PC-3 (cell line): ENCODE measurements at places on chromosomes 11 and 22. TPM values are rescaled to one million over a fixed set of nuclear protein-coding genes. Genes with fewer than 3 reads are reported as not detected.

- no peaks in the 10 kb centered on the region for H3K4me1 ChIP-seq
- H3K36me3 ChIP-seq, result no peaks in the 10 kb centered on the region
- no peak overlapping the region for H3K4me3 ChIP-seq
Observed at GRCh38 chr11:8706673-8707432, 24.3 kb downstream of the RPL27A start.

DNA sequence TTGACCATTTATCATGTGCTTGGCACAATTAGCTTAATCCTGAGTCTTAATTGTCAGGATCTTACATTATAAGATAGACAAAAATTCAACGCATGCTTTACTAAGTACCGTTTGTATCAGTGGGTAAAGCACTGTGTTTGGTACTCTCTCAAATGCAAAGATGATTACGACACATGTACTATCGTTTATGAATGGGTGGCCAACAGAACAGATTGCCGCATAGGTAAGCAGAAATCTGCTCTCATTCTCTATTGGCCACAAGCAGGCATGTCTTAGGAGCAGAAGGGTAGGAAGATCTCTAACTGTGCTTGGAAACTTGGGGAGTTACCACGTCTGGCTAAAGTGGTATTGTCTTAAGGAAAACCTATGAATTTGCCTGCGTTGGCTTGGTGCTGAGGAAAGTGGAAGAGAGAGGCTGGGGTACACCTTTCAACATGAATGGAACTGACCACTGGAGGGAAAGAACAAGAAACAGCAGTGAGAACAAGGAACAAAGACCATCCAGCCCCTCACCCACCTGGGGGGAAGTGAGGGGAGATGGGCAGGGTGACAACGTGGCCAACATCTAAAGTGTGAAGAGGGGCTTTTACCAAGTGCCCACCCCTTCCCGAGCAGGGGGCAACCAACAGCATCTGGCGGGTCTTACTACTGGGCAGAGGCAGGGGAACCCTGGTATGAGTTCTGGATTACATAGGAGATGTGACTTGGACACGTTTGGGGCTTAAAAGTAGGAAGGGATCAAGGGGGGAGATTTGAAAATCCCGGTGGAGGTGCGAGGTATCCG, 1.0 kb upstream of the TUBA8 start:
- no peaks in the 10 kb centered on the region for H3K4me1 ChIP-seq
- no peak for DNase-seq
- H3K4me3 ChIP-seq, result peak overlapping the region; percentile 63; the same call in 1 of the 2 replicates
- no peak overlapping the region for H3K27ac ChIP-seq
- H3K36me3 ChIP-seq, result no peaks in the 10 kb centered on the region

- H3K4me1 ChIP-seq, result no peaks in the 10 kb centered on the region
- H3K4me3 ChIP-seq, result no peak overlapping the region
- no peaks in the 10 kb centered on the region for H3K36me3 ChIP-seq
- H3K27ac ChIP-seq, result no peak overlapping the region
Observed at GRCh38 chr22:48096851-48097665, 1334.6 kb downstream of the TBC1D22A start.

DNA sequence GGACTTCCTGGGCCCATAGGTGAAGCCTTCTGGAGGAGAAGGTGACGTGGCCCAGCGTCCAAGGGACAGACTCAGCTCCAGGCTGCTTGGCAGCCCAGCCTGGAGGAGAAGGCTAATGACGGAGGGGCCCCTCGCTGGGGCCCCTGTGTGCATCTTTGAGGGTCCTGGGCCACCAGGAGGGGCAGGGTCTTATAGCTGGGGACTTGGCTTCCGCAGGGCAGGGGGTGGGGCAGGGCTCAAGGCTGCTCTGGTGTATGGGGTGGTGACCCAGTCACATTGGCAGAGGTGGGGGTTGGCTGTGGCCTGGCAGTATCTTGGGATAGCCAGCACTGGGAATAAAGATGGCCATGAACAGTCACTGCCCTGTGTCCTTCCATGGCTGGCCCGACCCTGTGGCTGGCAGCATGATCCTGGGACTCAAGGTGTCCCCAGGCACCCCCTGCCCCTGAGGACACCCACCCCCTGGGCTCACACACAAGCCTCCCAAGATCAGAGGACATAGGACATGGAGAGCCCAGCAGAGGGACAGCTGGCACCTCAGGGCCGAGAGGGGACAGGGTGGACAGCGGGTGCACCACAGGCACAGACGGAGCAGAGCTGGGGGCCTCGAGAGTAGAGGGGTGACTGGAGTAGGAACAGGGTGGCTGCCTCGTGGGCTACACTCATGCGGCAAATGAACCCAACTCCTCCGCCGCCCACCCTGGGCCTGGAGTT, 10.1 kb downstream of the SIGIRR start:
- H3K27ac ChIP-seq, result no peak overlapping the region
- peaks cover 19% of the 10 kb centered on the region for H3K36me3 ChIP-seq
- H3K4me3 ChIP-seq, result no peak overlapping the region
- peaks cover 7% of the 10 kb centered on the region; the same call in 1 of the 2 replicates for H3K4me1 ChIP-seq
- DNase-seq, result no peak

- DNase-seq, result no peak
- no peaks in the 10 kb centered on the region for H3K4me1 ChIP-seq
- peaks cover 72% of the 10 kb centered on the region for H3K27me3 ChIP-seq
- no peak overlapping the region for H3K4me3 ChIP-seq
- no peak overlapping the region for H3K27ac ChIP-seq
- H3K36me3 ChIP-seq, result no peaks in the 10 kb centered on the region
Observed at GRCh38 chr11:84721561-84721961, 905.6 kb downstream of the DLG2 start.

DNA sequence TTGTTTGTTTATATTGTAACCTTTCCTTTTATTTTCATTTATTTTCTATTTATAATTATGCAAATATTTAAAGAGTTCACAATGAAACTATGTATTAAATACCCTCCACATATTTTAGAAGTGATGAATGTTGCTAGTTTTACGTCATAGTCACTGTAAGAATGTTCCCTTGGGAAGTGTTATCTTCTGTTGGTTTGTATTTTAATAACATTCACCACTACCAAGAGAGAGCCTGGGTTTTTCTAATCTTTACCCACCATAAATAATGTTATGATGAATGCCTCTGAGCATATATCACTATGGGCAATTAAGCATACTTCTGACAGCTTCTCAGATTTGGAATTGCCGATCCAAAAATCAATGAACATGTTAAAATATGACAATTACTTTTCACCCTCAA, 80.7 kb downstream of the GGT1 start:
- H3K4me1 ChIP-seq, result no peaks in the 10 kb centered on the region
- no peak for DNase-seq
- H3K4me3 ChIP-seq, result no peak overlapping the region
- no peaks in the 10 kb centered on the region for H3K36me3 ChIP-seq

- H3K27ac ChIP-seq, result no peak within 1 kb of the TSS
- H3K27me3 ChIP-seq, result no peaks in the 10 kb centered on the region
- H3K4me1 ChIP-seq, result peaks cover 10% of the 10 kb centered on the region
- H3K36me3 ChIP-seq, result peaks cover 2% of the 10 kb centered on the region; the same call in 1 of the 2 replicates
Observed at GRCh38 chr22:46267431-46268279, at the start of gene TTC38. Gene TTC38 (plus strand): TSS chr22:46268008. CDS start chr22:46268040, 32 bp downstream.

GRCh38 chr11:1654388-1655167, 25.0 kb downstream of the KRTAP5-5 start:
- no peaks in the 10 kb centered on the region for H3K4me1 ChIP-seq
- DNase-seq, result no peak
- H3K36me3 ChIP-seq, result no peaks in the 10 kb centered on the region
- H3K27me3 ChIP-seq, result 0 out of 2 replicates have a peak, but pooled peaks cover 7% of the 10 kb centered on the region

GRCh38 chr11:116776522-116776984, 3.8 kb upstream of the BUD13 start:
- H3K4me1 ChIP-seq, result peaks cover 16% of the 10 kb centered on the region
- H3K4me3 ChIP-seq, result no peak overlapping the region
- no peak overlapping the region for H3K27ac ChIP-seq
- no peak for DNase-seq
- peaks cover 51% of the 10 kb centered on the region for H3K36me3 ChIP-seq

DNA sequence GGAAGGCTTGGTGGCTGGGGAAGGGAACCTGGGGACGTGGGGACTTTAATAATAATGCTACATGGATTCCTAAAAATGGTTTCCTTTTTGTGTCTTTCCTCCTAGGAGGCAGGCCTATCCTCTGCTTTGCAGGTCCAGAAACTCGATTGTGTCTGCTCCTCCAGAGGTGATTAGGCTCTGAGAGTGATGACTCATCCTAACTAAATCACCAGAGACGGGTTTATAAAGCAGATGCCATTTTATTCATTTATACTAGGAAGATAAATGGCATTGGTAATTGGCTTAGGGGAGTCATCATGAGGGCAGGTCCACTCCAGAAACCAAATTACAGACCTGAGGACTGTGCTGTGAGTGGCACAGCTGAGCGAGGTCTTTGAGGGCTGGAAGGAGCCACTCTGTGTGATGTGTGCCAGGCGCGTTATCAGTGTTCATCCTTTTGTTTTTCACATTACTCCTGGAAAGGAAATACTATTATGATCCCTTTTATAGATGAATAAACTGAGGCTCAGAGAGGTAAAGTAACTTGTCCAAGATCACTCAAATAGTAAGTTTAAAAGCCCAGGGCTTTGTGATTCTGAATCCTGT, 7.1 kb downstream of the NLRX1 start:
- DNase-seq, result peak; percentile 71
- no peaks in the 10 kb centered on the region for H3K27me3 ChIP-seq
- H3K36me3 ChIP-seq, result no peaks in the 10 kb centered on the region
- H3K27ac ChIP-seq, result peak overlapping the region; percentile 10; the same call in 1 of the 2 replicates
- H3K4me1 ChIP-seq, result peaks cover 11% of the 10 kb centered on the region

DNA sequence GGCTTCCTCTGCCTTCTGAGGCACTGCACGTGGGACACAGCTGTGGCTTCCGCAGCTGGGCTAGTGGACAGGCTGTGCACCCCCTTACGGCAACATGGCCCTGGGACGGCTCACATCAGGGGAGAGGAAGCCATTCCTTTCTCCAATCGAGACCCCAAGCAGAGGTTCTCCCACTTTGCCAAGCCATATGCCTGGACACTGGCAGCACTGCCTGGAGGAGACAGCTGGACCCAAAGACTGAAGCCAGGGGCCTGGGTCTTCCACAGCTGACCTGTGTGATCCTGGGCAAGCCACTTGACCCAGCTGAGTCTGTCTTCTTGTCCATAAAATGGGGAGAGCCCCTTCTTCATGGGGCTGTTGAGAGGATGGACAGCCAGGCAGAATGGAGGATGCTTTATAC, 65.4 kb downstream of the SHISAL1 start:
- H3K4me3 ChIP-seq, result no peak overlapping the region
- peaks cover 6% of the 10 kb centered on the region; the same call in 1 of the 2 replicates for H3K4me1 ChIP-seq
- no peaks in the 10 kb centered on the region for H3K27me3 ChIP-seq
- no peaks in the 10 kb centered on the region for H3K36me3 ChIP-seq
- H3K27ac ChIP-seq, result no peak overlapping the region

- no peaks in the 10 kb centered on the region for H3K27me3 ChIP-seq
- no peak overlapping the region for H3K27ac ChIP-seq
- H3K4me3 ChIP-seq, result no peak overlapping the region
Observed at GRCh38 chr11:27421819-27422494, 50.6 kb downstream of the LGR4 start.

- H3K27ac ChIP-seq, result peak within 1 kb of the TSS; percentile 99
- peak within 1 kb of the TSS; percentile 38; the same call in 1 of the 2 replicates for H3K4me3 ChIP-seq
- peaks cover 52% of the 10 kb centered on the region for H3K4me1 ChIP-seq
- peaks cover 41% of the 10 kb centered on the region for H3K36me3 ChIP-seq
- no peak for DNase-seq
- no peaks in the 10 kb centered on the region for H3K27me3 ChIP-seq
Observed at GRCh38 chr22:30245985-30246813, at the start of gene LIF. Gene LIF (minus strand): TSS chr22:30246759. CDS start chr22:30246695, 64 bp downstream.

DNA sequence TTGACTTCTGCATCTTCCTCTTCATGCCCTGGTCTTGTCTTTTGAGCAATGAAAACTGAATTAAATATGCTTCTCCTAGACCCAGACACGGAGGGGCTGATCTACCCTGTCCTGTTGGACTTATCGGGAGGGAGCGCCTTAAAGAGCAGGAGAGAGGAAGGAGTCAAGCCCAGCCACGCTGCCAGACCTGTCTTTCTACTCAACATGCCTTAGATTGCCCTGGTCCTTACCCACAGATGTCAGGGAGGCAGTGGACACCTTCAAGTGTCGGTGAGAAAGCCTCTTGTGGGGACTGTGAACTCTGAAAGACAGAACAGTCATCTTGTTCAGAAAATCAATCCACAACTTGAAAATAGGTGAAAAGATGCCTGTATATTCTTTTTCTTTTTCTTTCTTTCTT, 61.8 kb downstream of the IRAG1 start:
- H3K27ac ChIP-seq, result no peak overlapping the region
- 0 out of 2 replicates have a peak, but pooled peaks cover 3% of the 10 kb centered on the region for H3K4me1 ChIP-seq
- H3K4me3 ChIP-seq, result no peak overlapping the region
- no peak for DNase-seq
- H3K36me3 ChIP-seq, result no peaks in the 10 kb centered on the region

DNA sequence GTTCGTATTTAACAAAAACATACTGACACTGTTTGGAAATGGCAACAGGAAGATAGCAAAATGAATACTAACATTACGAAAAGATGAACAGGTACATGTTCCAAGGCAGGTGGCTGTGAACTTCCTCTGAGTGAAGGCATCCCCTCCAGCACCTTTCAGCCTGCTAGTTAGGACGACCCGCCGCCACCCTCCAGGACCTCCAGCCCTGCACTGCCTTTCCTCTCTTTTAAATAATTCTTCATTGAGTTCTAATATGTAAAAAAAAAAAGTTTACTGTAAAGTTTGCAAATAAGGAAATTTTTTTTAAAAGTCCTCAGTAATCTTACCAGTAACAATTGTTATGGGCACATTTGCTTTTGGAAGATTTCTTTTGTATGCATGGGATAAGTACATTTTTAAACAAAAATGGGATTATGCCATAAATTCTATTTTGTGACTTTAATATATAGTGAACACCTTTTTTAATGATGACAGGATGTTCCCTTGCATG, 6.0 kb downstream of the NEAT1 start:
- H3K4me3 ChIP-seq, result peak overlapping the region; percentile 93; the same call in 1 of the 2 replicates
- no peaks in the 10 kb centered on the region for H3K27me3 ChIP-seq
- DNase-seq, result no peak
- peaks cover 22% of the 10 kb centered on the region for H3K4me1 ChIP-seq

DNA sequence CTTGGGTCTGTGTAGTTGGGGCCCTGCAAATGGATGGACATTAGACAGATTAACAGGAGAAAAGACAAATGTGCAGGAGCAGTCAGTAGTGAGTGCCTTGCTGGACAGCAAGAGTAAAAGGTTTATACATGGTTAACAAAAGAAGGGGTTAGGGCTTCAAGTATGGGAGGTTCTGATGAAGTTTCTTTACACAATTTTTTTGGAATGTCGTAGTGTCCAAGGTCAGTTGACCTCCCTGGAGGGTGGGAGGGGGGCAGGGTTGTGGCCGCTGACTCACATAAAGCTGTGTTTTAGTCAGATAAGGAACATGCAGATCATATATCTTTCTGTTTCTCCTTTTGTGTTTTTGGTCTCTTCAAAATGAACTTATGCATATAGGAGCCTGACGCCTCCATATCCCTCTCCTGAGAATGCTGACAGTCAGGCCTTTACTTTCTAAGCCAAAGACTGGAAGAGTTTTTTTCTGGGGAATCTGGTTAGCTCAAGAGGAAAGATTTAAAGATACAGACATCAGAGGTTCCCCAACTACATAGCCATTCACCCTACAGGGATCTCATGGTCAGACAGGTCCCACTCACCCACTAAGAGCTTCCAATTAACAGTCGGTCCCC, 134.3 kb downstream of the NECTIN1 start:
- H3K27ac ChIP-seq, result peak overlapping the region; percentile 73
- H3K36me3 ChIP-seq, result no peaks in the 10 kb centered on the region
- peak; percentile 85 for DNase-seq
- H3K4me1 ChIP-seq, result peaks cover 62% of the 10 kb centered on the region
- no peaks in the 10 kb centered on the region for H3K27me3 ChIP-seq
- H3K4me3 ChIP-seq, result no peak overlapping the region; the same call in 1 of the 2 replicates

Gene SHISA8
- total RNA-seq, result not detected in 2 replicates

Gene IGLL1
- total RNA-seq, result not detected in 2 replicates

Gene HSPB2
- not detected in 2 replicates for total RNA-seq

Gene PARVA
- 13.5 and 13.7 TPM in 2 replicates for total RNA-seq

Gene FBLN1
- 13.4 and 17.4 TPM in 2 replicates for total RNA-seq

Gene TMA7B
- total RNA-seq, result not detected in 2 replicates

Gene SORL1
- total RNA-seq, result 53.7 and 74.5 TPM in 2 replicates

Gene MS4A12
- total RNA-seq, result not detected in 2 replicates

Gene SLC22A6
- total RNA-seq, result not detected in 2 replicates
